IMR-90 (cell line): ENCODE measurements at places on chromosomes 1 and 21.
A peak's percentile ranks its signal among the peaks of the same experiment; 100 is the strongest.

- DNase-seq = no peak
These were observed 266.3 kb upstream of the KAZN start for GRCh38 chr1:14332158-14332557.

GRCh38 chr1:244074559-244075171 is 23.6 kb downstream of the ZBTB18 start:
- DNase-seq = no peak

GRCh38 chr1:15820478-15820877 is 13.0 kb upstream of the UQCRHL start:
- peak; percentile 44 for DNase-seq

- no peak for DNase-seq
These were observed 8.5 kb downstream of the CRP start for GRCh38 chr1:159705904-159706256.

DNA sequence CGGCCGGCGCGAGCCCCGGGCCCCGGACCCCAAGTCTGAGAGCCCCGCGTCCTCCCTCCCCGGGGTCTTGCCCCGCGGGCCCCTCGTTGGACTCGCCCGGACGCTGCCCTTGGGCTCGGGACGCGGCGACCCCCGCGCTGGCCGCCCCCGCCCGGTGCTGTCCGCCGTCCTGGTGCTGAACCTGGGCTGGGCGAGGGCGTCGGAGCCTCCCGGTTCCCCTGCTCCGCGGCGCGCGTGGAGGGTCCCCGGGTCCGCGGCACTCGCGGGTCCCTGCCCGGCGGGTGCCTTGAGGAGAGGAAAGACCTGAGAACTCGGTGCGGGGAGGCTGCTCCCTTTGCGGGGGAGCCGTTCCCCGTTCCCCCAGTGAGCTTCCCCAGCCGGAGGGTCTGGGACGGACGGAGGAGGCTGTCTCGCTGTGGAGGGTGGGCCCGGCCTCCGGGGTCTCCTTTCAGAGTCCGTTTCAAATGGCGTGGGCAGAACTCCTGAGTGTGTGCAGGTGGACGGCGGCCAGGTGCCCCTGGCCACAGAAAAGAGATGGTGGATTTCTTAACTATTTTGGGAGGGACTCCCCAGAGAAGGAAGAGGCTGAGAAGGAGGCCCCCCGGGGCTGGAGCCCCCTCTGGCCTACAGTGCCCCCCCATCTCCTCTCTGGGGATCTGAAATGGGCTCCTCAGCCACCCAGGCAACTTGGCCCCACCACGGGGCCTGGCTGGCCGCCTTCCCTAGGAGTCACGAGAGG is 595 bp downstream of the GABRD start:
- DNase-seq = no peak

DNA sequence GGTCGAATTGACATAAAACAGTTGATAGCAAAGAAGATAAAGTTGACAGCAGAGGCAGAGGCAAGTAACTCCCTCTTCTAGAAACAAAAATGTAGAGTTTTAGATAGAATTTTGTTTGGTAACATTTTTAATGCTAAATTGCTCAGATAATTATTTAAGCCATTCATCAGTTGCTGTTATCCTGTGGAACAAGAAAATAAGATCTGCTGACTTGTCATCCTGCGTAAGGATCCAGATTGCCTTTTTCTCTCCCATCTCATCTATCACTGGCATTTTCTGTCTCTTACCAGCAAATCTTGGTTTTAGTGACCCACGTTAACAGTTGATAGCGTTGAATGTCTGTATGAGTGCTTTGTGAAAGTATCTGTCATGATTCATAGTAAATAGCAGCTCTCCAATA is 29.8 kb downstream of the SOAT1 start:
- peak; percentile 18 for DNase-seq

DNA sequence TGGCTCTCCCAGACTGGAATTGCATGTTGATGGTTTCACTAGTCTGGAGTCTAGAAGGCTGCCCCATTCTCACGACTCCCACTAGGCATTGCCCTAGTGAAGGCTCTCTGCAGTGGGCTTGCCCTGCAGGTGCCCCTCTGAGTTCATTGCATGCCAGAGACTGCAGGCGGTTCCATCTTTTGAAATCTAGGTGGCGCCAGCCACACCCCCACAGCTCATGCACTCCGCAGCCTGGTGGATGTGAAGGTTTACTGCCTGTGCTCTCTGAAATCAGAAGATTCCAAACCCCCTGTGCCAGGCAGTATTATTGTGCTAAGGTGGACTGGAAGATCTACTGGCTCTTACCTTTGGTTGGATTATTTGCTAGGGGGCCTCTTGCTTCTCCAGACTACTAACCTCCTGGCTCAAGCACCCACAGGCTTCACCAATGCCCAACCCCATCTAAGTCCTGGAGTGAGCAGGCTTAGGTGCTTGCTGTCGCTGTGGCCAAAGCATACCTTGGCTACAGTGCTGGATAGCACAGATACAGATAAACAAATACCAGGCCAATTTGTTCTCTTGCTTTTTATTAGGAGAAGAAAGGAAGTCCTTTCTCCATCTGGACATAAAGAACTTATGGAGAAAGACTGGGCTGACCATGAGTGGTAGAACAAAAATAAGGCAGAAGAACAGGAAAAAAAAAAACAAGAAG is 83.5 kb upstream of the SIM2 start:
- DNase-seq = no peak

DNA sequence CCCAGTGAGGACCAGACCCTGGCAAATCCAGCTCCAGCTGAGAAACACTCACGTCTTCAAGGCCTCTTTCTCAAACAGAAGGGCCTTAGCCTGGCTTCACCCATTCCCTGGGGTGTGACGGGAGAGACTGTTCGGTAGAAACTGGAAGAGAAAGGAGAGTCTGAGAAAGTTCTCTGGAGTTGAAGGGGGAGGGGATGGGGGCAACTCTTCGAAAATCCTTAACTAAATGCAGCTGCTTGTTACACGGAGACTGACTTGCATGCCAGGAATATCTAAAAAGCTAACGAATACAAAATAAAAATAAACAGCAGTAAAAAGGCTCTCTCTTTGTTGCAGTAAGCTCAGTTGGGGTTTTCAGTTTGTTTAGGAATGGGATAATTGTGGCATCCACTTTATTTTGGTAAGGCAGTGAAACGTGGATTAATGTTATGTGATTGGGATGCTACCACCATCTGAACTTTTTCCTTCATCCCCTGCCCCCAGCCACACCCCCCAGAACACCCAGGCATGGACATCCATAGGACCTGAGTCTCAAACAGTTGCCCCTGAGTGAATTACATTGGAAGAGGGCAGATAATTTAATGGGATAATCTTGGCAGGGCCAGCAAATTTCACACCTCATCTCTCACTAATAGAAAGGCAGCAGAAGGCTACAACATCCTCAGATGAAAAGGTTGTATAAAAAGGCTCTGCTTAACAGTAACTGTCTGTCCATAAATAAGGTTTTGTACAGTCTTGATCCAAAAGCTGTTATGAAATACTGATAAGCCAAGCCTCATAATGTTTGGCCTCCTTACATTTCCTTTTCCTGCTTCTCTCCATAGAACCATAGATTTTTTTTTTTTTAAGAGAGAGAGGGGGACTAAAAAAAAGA is 5.8 kb downstream of the ROR1 start:
- DNase-seq = peak; percentile 75

DNA sequence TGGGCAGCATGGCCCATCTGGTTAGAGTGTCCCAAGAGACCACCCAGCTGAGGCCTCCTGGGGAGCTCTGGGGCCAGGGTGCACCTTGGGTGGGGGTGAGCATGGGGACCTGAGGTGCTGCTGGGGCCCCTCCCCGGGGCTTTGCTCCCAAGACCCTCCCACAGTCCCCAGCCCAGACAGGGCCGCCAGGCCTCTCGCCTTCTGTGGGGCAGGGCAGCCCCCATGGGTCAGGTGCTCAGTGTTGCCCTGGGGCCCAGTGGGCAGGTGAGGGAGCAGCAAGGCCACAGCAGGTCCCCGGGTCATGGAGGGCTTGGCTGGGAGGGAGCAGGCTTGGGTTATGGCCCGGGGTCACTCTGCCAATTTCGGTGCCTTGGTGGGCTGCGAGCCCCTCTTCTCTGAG is 24.5 kb upstream of the PEX10 start:
- DNase-seq = no peak

DNA sequence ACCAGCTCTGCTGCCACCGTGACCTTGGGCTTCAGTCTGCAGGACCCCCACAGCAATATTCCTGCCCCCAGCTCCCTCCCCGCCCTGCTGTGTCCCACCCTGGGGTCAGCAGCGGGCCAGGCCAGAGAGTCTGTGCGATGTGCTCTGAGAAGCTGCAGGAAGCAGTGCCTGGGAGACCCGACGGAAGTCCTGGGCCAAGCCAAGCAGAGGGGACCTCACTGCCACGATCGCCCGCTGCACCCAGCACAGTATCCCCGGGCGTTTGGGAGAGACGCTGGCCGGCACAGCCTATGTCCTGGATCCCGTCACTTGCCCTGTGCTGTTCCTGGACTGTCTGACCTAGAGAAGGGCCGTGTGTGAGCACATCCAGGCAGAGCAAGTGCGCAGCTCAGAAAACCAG is 106.6 kb upstream of the TTC34 start:
- DNase-seq = no peak

DNA sequence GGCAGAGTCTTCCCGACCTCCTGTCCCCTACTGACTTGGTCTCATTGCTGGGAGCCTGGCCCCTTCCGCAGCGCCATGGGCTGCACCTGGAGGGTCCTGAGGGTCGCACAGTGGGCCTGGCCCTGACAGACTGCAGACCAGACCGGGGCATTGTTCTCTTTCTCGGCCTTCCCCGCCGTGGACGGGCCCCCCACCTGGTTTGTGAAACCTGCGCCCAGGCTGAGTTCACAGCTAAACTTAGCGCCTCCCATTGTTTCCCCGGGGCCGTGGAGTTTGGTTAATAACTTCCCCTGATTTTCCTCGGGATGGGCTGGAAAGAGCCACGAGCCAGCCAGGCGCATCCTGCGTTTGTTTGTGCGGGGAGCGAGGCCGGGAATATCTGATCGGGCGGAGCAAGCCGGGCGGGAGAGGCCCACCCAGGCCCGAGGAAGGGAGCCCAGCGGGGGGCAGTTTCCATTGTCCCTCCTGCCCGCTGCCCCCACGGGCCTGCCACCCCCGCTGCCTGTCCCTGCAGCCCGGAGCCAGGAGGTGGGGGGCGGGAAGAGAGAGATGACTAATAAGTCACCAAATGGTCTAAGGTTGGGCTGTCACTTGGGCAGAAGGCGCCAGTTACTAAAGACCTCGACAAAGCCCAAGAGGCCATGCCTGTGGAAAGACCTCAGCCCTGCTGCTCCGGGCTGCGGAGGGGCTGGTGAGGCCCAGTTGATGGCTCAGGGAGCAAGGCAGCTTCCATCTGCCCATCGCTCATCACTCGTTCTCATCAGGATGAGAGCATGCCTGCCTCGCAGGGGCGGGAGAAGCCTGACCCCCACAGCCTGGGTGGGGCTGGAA is 39.0 kb upstream of the ARHGEF16 start:
- no peak for DNase-seq

DNA sequence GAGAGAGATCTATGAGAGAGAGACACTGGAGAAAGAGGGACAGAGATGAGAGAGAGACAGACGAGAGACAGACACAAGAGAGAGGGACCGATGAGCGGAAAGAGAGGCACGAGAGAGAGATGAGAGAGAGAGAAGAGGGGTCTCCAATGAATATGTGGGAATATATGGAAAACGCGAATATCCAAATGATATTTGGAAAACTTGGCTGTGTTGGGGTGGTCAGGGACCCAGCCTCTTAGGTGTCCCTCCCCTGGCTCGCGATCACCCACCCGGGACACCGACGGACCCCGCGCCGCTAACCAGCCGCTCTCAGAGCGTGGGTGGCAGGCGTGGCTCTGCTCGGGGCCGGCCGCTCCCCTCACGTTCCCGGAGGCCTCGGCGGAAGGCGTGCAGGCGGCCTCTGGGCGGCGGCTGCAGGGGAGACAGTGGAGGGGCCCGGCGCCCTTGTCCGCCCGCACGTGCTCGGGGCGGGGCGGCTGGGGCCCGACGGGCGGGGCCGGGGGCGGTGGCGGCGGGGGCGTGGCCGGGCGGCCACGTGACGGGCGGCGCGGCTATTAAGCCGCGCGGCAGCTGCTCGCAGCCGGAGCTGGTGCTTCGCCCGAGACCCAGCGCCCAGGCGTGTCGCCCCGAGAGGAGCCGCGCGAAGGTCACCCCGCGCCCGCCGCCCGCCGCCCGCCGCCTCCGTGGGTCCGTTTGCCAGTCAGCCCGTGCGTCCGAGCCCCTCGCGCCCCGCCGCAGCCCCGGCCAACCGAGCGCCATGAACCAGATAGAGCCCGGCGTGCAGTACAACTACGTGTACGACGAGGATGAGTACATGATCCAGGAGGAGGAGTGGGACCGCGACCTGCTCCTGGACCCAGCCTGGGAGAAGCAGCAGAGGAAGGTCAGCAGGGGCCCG is at the start of gene ACTN2:
Gene ACTN2 (plus strand): TSS at position 583 of the 898 bp plus-strand sequence. CDS start 175 bp downstream, at position 758.
- no peak for DNase-seq

DNA sequence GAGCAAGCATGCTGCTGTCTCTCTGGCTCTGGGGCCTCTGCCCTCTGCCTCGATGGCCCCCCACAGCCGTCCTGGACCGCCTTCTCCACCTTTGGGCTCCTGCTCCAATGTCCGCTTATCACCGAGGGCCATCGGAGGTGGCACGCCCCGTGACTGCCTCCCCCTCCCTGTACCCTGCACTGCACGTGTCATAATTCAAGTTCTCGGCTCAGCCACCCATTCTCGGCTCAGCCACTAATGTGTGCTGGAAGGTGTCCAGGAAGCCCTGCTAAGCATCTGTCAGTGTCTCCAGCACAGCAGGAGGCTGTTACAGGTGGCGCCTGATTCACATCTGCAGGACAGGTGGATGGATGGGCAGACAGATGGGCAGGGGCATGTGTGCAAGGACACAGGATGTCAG is 45.5 kb downstream of the TP73 start:
- DNase-seq = no peak

DNA sequence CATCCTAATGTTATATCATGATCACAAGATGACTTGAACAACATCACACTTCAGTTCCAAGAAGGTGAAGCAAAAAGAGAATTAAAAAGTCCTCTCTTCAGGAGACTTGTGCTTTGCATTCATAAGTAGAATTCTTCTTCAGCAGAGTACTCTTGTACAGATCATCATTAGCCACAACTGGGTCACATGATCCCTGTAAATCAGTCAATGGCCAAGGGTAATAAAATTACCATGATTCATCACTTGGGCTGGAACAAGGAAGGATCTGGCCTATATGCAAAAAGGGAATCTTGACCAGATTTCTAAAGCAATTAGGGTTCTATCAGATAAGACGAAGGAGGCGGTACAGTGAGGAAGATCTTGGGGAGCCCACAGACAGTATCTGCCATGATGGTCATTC is 458.0 kb upstream of the DEPDC1 start:
- DNase-seq = no peak
